ENCODE measurements at places on chromosomes 11 and 22.

DNA sequence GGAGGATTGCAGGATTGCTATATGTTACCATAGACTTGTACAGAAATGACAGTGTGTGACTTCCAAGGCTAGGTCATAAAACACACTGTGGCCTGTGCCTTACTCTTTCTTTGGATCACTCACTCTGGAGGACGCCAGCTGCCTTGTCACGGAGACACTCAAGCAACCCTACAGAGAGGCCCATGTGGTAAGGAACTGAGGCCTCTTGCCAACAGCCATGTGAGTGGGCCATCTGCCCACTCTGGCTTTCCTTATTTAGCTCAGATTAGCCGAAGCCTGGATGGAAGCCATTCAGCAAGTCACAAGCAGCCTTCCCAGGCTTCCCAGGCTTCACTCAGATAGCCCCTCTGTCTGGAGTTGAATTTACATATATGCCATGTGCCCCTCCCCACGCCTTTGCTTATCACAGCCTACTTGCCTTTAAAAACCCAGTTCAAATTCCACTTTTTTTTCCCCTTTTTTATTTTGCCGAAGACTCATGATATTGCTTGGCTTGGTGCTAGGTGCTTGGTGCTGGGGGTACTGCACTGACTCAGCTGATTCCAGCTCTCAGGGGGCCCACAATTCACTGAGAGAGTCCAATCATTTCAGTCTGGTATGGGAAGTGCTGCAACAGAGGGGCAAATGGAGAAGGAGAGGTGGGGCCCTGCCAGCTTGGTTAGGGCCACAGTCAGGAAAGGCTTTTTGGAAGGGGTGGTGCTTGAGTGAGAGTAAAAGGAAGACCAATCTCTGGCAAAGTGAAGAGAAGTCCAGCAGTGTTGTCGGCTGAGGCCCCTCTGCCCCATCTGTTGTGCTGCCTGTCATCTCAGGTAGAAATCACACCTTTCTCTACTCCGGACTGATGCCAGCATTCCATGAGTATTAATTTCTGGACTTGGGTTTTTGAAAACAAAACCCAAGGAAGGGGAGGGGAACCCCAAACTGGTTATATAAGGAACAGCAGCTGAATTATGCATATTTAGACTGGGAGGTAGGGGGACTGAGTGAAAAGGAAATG, 14.5 kb upstream of the P4HA3 start:
- DNase-seq: peak; percentile 84

- DNase-seq: peak; percentile 29
Measured at GRCh38 chr22:36191106-36191836, 10.3 kb downstream of the APOL4 start.

DNA sequence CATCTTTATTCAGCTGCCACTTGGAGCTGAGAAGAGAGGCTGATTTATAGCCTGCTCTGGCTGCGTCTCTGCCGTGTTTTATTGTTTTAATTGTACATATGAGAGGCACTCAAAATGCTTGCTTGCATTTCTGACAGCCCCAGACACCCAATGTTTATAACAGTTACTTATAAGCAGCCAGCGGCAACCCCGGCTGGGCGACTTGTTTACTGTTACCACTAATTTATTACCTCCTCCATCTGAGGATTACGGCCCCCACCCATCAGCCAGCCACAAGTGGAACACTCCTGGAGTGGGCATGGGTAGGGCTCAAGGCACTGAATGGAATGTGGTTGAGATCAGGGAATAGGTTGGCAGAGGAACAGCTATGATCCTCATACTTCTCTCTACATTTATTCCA, 61.2 kb downstream of the CLPB start:
- no peak for DNase-seq

GRCh38 chr11:93063086-93063485, 93.6 kb downstream of the MTNR1B start:
- DNase-seq: no peak

Data from cardiac fibroblast (primary cell).